SHP77 treated with DMSO at 0.1 percent for 48 hours (cell line): ENCODE measurements at places on chromosomes 3 and 15.

- no peak for DNase-seq
These were observed 1289.6 kb downstream of the NSUN3 start for GRCh38 chr3:95352471-95352870.

GRCh38 chr3:81958972-81959640 lies 197.7 kb upstream of the GBE1 start:
- DNase-seq = no peak

DNA sequence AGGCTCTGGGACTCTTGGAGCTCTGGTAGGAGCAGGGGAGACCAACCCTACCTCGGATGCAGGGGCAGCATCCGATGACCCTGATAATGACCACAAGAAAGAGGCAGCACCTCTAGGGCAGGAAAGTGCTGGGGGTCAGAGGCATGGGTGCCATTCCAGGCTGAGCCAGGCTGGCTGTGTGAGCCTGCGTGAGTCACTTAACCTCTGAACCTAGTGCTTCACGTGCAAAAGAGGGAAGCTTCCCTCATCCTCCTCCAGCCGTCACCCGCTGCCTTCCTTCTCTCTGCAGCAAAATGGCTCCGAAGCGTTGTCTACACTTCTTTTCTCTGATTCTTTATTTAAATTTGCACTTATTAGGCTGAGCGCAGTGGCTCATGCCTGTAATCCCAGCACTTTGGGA lies 35.5 kb downstream of the ZDHHC19 start:
- DNase-seq = no peak

DNA sequence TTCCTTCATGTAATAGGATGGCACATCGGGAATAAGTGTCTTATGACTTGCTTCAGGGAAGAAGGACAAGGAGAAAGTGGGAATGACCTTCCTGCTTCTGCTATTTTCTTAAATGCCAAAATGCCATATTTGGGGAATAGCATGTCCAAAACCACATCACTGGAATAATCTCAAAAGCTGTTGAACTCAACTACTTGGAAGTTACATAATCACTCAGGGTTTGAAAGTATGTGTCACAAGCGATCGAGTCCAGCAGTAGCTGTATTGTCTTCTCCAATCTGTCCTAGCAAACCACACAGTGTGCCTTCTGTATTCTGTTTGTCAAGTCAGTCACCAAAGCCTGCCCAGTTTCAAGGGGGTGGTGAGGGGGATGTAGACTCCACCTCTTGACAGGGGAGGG lies 58.3 kb upstream of the GADL1 start:
- DNase-seq = no peak
